Activated CD4-positive, alpha-beta T cell treated with anti-CD3 and anti-CD28 coated beads, Interleukin-2, amount 10 ng/mL, durations not matched to agents 7 days and 5 days (primary cell): ENCODE measurements at places on chromosomes 2 and 18. TPM values are rescaled to one million over a fixed set of nuclear protein-coding genes. Genes with fewer than 3 reads are reported as not detected.

ITGA4 gene
- total RNA-seq = 160 TPM

IL36G gene
- not detected for total RNA-seq

GRCh38 chr2:29753671-29754444 lies 167.5 kb downstream of the ALK start:
- no peak for DNase-seq
- no peaks in the 10 kb centered on the region for H3K4me1 ChIP-seq
- no peak overlapping the region for H3K27ac ChIP-seq
- no peaks in the 10 kb centered on the region for H3K36me3 ChIP-seq
- H3K27me3 ChIP-seq = no peaks in the 10 kb centered on the region

DNA sequence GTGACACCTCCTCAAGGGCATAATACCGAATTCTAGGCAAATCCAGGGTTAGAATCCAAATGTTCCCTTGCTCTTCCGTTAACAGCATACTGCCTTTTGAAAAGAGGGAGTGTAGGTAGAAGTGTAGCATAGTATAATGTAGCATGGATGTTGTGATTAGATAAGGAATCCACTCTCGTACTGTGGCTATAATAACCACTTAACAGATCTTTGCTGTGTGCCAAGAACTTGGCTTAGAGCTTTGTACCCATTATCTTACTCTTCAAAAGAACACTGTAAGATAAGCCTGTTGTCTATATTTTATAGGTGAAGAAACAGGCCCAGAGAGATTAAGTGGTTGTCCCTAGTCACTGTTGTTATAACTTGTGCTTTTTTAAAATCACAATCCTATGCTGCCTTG lies 24.2 kb downstream of the WDR75 start:
- H3K27me3 ChIP-seq = no peaks in the 10 kb centered on the region
- H3K36me3 ChIP-seq = peaks cover 55% of the 10 kb centered on the region
- H3K4me1 ChIP-seq = no peaks in the 10 kb centered on the region
- no peak overlapping the region for H3K4me3 ChIP-seq
- DNase-seq = no peak

DNA sequence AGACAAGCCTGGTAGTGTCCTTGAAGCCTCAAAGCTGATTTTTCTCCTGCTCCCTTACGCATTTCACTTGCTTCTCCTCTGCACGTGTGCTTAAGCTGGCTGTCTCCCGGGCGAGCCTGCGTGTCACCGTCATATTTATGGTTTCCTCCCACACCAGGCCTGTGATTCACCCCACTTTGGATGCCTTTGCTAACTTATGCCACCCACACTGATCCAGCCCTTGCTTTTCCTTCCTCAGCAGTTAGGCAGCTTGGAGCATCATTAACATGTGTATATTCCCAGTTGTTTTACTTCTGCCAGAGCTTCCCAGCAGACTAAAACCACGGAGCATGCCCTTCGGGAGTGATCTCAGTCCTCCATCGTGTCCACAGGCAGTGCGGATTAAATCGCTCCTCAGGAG lies 2.2 kb downstream of the ST3GAL5 start:
- H3K4me1 ChIP-seq = peaks cover 50% of the 10 kb centered on the region
- peaks cover 30% of the 10 kb centered on the region for H3K36me3 ChIP-seq
- DNase-seq = peak; percentile 26
- H3K27ac ChIP-seq = peak overlapping the region; percentile 47
